ENCODE measurements at places on chromosomes 16 and 17. TPM values are rescaled to one million over a fixed set of nuclear protein-coding genes. Genes with fewer than 3 reads are reported as not detected.

Gene MTSS2
- total RNA-seq = 22.2 TPM

Gene TNRC6A
- total RNA-seq = 62.1 TPM

Gene SLC52A1
- total RNA-seq = not detected

Gene MRC2
- 22.2 TPM for total RNA-seq

Gene DNAI2
- total RNA-seq = not detected

Gene AIPL1
- not detected for total RNA-seq

Gene NEURL4
- 10.6 TPM for total RNA-seq

Gene AATK
- total RNA-seq = 3.8 TPM

Gene TP53TG3C
- not detected for total RNA-seq

Gene GNGT2
- 3.0 TPM for total RNA-seq

Gene ANKFN1
- total RNA-seq = 2.4 TPM

Gene C16orf95
- total RNA-seq = 2.8 TPM

Gene VMO1
- total RNA-seq = 13.1 TPM

Gene CCDC92B
- total RNA-seq = not detected

Gene GGT6
- not detected for total RNA-seq

Gene FGF11
- 1.9 TPM for total RNA-seq

Gene GRB7
- total RNA-seq = not detected

Gene SPNS2
- 14.8 TPM for total RNA-seq

Gene SKAP1
- total RNA-seq = not detected

Gene SEZ6
- not detected for total RNA-seq

Gene CCL17
- not detected for total RNA-seq

Gene DRC3
- total RNA-seq = 4.6 TPM

Gene ACAP1
- total RNA-seq = 8.7 TPM

Gene ACE
- 4.2 TPM for total RNA-seq

Gene PDE6G
- not detected for total RNA-seq

Gene PRRT2
- total RNA-seq = 1.3 TPM

Gene NLRC3
- 1.2 TPM for total RNA-seq

Gene MYH13
- total RNA-seq = not detected

Gene HOXB5
- total RNA-seq = 0.74 TPM

Gene KRTAP2-2
- not detected for total RNA-seq

Gene FOXN1
- not detected for total RNA-seq

Gene CES3
- 0.84 TPM for total RNA-seq

Gene FBXW10
- total RNA-seq = not detected

Gene CD300H
- not detected for total RNA-seq

Gene CHMP1A
- total RNA-seq = 67.7 TPM

Gene SYNGR3
- total RNA-seq = 1.6 TPM

Gene NUP88
- total RNA-seq = 67.2 TPM

Gene CDC6
- 0.79 TPM for total RNA-seq

Gene TPSD1
- total RNA-seq = 1.2 TPM

Gene OR2C1
- total RNA-seq = not detected

Gene ATP6V0A1
- 76.7 TPM for total RNA-seq

Gene SMIM36
- not detected for total RNA-seq

Gene OTOA
- 1.2 TPM for total RNA-seq

Gene MT1M
- 297 TPM for total RNA-seq

Gene SPDYE4
- total RNA-seq = not detected

Gene NHERF2
- 166 TPM for total RNA-seq

Gene ABAT
- 5.6 TPM for total RNA-seq

Gene CFAP119
- total RNA-seq = 4.8 TPM

Gene MAP3K3
- 89.8 TPM for total RNA-seq

Gene KDM6B
- 20.6 TPM for total RNA-seq

Gene CHD3
- 60.1 TPM for total RNA-seq

Gene TMEM114
- total RNA-seq = not detected

Gene C16orf96
- not detected for total RNA-seq

Gene CCL5
- total RNA-seq = 6.0 TPM

Gene GABARAPL2
- 119 TPM for total RNA-seq

Gene ACSM5
- 24.8 TPM for total RNA-seq

Gene ARHGAP27
- 13.4 TPM for total RNA-seq

Gene AOC2
- total RNA-seq = 6.5 TPM

All from omental fat pad (tissue), 4 donors.